ENCODE measurements at places on chromosomes 3 and 15. TPM values are rescaled to one million over a fixed set of nuclear protein-coding genes. Genes with fewer than 3 reads are reported as not detected.

DNA sequence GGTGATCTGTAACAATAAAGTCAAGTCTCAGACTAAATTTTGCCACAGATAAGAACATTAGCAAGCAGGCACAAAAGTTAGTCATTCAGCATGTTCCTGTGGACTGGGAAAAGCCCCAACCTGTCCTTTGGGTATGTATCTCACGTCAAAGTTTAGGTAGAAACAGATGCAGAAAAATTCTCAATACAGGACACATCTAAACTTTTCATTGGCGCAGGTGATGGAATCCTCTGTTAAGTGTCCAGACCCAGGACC, 120.6 kb downstream of the ATG7 start:
- H3K27ac ChIP-seq: no peak overlapping the region
- peaks cover 10% of the 10 kb centered on the region for H3K36me3 ChIP-seq
- no peaks in the 10 kb centered on the region for H3K27me3 ChIP-seq
- peaks cover 10% of the 10 kb centered on the region for H3K4me1 ChIP-seq
- no peak for DNase-seq

DNA sequence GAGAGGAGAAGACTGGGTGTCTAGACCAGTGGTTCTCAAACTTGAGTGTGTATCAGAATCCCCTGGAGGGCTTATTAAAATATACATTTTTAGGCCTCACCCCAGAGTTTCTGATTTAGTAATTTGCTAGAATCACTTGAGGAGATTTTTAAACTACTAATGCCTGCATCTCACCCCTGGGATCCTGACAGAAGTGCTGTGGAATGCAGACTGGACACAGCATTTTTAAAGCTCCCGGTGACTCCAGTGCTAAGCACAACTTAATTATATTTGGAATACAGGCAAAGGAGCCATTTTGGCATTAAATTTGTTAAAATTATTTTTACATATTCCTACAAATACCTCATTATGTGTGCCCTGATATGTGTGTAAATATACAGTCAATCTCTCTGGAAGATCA, 26.7 kb upstream of the COL6A6 start:
- H3K4me3 ChIP-seq: no peak overlapping the region
- no peaks in the 10 kb centered on the region for H3K36me3 ChIP-seq
- H3K4me1 ChIP-seq: no peaks in the 10 kb centered on the region
- H3K27me3 ChIP-seq: no peaks in the 10 kb centered on the region

- no peak overlapping the region for H3K27ac ChIP-seq
- H3K27me3 ChIP-seq: no peaks in the 10 kb centered on the region
- H3K4me1 ChIP-seq: no peaks in the 10 kb centered on the region
- no peak overlapping the region for H3K4me3 ChIP-seq
These were observed 107.0 kb downstream of the SHOX2 start for GRCh38 chr3:157999246-157999645.

DNA sequence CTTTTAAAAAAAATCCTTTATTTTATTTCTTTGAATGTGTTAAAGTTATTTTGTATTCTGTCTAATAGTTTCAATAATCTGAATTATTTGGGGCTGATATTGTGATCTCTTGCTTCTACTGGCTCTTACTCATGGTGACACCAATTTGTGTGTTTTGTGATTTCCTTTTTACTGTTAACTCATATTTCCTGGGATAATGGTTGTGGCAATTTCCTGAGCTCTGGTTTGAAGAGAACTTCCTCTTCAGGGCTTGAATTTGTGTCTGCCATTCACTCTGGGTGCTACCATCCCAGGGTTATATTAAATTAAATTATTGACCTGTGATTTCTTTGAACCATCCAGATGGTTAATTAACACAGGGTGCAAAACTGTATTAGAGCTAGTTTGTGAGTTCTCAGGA, 60.4 kb upstream of the RNF7 start:
- DNase-seq: no peak
- H3K27ac ChIP-seq: no peak overlapping the region
- no peak overlapping the region for H3K4me3 ChIP-seq
- peaks cover 5% of the 10 kb centered on the region for H3K4me1 ChIP-seq

- no peak overlapping the region for H3K4me3 ChIP-seq
- H3K27ac ChIP-seq: no peak overlapping the region
- no peak for DNase-seq
- H3K36me3 ChIP-seq: no peaks in the 10 kb centered on the region
These were observed 81.6 kb downstream of the LRRC49 start for GRCh38 chr15:70974004-70974832.

The OGG1 gene
- 37.0 TPM for total RNA-seq

The ITIH3 gene
- not detected for total RNA-seq

The TRH gene
- total RNA-seq: not detected

The MNS1 gene
- 0.86 TPM for total RNA-seq
